ENCODE measurements at places on chromosomes 2 and 18. TPM values are rescaled to one million over a fixed set of nuclear protein-coding genes. Genes with fewer than 3 reads are reported as not detected.

The FASTKD2 gene
- polyA plus RNA-seq = 28.4 TPM

The PARD3B gene
- polyA plus RNA-seq = 32.0 TPM

The ERFE gene
- polyA plus RNA-seq = 0.70 TPM

The COL4A4 gene
- polyA plus RNA-seq = 44.2 TPM

The CCT4 gene
- 134 TPM for polyA plus RNA-seq

The IL1A gene
- polyA plus RNA-seq = 0.19 TPM

The THSD7B gene
- polyA plus RNA-seq = 5.0 TPM

The CHRNG gene
- 1.8 TPM for polyA plus RNA-seq

The NT5C1B gene
- 0.86 TPM for polyA plus RNA-seq

The SLC30A3 gene
- polyA plus RNA-seq = 0.98 TPM

The ACMSD gene
- 40.9 TPM for polyA plus RNA-seq

The IL1RN gene
- 1.4 TPM for polyA plus RNA-seq

The C2orf81 gene
- 4.6 TPM for polyA plus RNA-seq

The GKN2 gene
- not detected for polyA plus RNA-seq

The RNF125 gene
- polyA plus RNA-seq = 4.5 TPM

All from left renal pelvis (tissue), 4 donors.